CD4-positive, alpha-beta T cell treated with Interferon gamma for 1 hour (primary cell): ENCODE measurements at places on chromosomes 2 and 18.

- DNase-seq = no peak
Measured at GRCh38 chr18:35605686-35606417, 24.3 kb downstream of the GALNT1 start.

DNA sequence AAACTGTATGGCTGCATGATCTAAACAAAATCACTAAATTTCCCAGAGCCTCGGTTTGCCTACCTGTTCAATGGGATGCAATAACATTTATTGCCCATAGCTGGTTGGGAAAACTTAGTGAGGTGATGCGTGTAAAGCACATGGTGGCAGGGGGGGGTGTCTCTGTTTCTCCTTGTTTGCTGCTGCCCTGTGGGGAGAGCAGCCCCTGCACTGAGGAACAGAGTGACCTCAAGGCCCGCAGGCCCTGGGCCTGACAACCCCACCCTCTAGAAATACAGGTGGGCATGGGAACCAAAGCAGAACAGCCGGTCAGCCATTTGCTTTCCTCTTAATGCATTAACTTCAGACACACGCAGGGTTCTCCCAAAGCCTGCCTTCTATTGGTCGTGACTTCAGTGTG lies 55.1 kb upstream of the SLC66A3 start:
- DNase-seq = no peak

- no peak for DNase-seq
Measured at GRCh38 chr2:233353101-233353768, 1.1 kb upstream of the DGKD start.

DNA sequence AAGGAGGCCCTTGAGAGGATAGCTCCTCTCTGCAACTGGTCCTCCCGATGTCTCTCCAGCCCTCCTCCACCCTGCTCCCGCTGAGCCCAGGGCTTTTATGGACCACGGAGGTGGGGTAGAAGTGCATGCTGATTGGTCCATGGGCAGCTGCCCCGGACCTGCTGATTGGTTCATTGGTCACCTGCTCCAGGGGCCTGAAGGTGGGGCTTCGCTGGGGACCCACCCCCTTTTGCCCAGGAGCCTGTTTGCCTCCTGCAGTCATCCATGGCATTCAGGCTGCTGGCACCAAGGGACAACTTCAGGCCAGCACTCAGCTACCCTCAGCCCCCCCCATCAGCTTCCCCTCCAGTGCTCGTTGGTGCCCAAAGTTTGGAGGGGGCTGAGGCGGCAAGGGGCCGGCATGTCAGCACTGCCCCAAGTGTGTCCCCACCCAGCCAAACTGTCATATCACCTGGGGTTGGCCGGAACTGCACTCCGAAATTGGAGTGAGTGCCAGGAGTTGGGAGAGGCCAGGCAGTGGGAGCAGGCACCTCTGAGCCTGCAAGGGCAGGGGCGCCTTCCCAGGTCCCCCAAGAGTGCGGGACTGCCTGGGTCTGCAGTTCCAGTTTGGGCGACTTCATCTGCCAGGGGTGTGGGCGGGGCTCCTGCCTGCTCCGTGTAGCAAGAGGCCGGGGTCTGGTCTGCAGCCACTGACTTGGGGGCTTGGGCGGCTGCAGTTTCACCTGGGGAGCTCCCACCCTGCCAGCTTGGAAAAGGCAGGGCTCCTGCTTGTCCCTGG lies 288.9 kb downstream of the RDH14 start:
- DNase-seq = no peak

GRCh38 chr2:166017208-166017607 lies 63.6 kb upstream of the TTC21B start:
- DNase-seq = no peak

DNA sequence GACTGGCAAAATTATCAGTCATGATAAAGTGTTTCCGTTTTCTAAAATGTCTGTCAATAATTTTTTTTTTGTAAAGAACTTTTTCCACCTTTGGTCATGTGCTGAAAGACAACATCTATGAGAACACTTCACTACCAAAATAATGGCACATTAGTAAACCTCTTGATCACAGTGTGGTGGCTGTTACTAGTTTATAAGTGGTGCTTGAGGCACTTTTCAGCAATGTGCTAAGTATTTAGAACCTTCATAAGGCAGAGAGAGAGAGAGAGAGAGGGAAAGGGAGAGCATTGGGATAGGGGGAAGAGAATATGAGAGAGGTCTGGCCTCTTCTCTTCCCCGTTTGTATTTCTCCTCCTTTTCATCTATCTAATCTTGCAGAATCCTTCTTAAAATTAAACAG lies 1.1 kb upstream of the NYAP2 start:
- no peak for DNase-seq

DNA sequence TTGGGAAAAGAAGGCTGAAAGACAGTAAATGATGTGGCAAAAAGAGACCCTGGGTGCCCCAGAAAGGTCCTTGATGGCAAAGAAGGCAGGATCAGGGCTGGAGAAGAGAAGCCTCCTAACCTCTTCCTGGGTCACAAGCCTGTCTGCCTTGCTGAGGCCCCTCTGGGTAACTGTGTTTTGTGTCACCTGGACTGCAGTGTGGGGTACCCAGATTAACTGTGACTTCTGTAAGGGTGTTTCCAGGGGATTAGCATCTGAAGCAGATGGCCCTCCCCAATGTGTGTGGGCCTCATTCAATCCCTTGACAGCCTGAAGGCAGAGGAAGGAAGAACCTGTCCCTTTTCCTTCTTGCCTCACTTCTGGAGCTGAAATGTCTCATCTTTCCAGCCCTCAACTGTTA lies 35.6 kb upstream of the APCDD1 start:
- DNase-seq = no peak

- no peak for DNase-seq
Measured at GRCh38 chr2:186543561-186544131, 46.2 kb upstream of the ITGAV start.

DNA sequence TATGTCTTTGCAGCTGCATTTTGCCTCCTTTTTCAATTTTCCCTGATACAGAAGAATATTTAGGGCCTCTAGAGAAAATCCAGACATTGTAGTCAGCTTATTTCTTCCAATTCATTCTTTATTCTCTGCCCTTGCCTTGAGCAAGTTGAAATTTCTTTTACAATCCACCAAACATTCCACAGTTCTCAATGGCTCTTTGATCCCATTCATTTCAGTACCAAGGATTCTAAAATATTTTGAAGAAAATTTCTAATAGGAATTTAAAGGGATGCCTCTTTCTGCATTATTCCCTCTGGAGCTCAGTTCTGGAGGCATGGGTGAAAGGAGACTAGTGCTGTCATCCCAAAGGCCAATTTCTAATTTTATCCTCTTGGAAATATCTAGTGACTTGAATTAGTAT lies 61.2 kb downstream of the COL5A2 start:
- no peak for DNase-seq
